ENCODE measurements at places on chromosomes 3 and 15.

DNA sequence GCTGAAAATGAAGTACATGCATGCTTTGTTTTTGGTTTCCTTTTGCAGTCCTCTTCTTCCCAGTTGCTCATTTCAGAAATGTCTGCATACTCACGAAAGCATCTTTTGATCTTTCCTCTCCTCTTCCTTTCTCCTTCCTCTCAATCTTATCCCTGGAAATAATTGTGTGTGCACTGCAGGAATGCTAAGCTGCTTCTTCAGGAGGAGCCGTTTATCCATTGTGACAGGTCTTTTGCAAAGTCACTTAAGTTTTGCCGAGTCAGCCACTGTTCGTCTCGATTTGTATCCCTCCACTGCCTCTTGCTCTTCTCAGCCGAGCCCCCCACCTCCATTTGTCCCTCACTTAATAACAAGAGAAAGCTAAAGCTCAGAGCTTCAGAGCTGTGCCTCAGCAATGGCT, 597.6 kb downstream of the AGBL1 start:
- DNase-seq: no peak

DNA sequence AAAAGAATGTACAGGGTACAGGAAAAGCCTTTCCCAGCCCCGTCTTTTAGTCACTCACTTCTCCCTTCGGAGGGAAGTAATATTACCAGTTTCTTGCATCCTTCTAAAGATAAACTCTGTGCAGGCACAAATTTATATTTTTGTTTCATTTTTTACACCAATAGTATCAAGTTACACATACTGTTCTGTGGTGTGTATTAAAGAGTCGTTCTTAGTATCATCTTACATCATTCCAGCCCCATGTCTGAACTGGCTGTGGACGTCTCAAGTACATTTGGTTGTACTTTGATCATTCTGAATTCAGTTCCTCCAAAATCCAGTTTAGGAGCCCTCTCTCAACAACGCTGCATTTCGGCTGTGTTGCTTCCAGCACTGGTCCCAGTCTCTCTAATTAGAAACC, 68.7 kb downstream of the LMLN start:
- no peak for DNase-seq

DNA sequence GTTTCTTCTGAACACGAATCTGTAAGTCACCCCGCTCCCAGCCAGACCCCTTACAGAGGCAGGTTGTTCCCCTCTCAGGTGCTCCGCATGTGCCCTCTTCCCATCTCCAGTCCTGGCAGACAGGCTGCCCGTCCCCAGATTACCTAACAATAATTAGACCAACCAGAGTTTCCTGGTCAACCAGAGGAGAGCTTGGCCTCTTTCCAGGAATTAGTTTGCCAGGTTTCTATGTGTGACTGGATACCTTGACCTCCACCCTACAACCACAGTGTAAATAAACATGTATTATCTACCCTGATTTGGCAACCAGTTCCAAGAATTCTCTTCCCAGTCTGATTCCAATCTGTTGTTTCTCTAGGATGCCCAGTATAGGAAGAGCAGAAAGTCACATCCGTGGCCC, 178.0 kb upstream of the UMPS start:
- peak; percentile 1 for DNase-seq

GRCh38 chr3:16490062-16490619, 23.4 kb downstream of the RFTN1 start:
- no peak for DNase-seq

DNA sequence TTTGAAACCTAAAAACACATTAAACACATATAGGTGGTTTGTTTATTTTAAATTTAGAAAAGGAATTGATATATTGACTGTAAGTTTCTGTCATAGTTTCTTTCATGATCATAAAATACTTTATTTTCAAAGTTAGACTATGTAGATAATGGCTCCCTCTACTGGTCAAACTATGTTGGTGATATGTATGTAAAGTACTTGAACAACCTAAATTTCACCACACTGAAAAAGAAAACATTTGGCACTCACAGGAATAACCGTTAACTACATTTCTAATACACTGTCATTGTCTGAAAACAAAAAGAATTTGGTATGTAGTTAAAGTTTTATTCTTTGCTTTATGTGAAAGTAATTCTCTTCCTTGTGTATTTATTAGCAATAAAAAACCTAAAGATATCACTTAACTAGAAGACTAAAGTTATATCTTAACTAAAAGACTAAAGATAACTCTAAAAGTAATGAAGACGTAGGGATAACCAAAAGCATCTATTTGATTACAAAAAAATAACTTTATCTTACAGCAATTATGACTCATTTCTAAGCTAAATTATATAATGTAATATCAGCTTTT, 427.5 kb downstream of the VGLL3 start:
- peak; percentile 45 for DNase-seq
